ENCODE measurements at places on chromosomes 4 and X.

- DNase-seq: no peak
These were observed 120.4 kb upstream of the STS start for GRCh38 chrX:7027071-7027470.

DNA sequence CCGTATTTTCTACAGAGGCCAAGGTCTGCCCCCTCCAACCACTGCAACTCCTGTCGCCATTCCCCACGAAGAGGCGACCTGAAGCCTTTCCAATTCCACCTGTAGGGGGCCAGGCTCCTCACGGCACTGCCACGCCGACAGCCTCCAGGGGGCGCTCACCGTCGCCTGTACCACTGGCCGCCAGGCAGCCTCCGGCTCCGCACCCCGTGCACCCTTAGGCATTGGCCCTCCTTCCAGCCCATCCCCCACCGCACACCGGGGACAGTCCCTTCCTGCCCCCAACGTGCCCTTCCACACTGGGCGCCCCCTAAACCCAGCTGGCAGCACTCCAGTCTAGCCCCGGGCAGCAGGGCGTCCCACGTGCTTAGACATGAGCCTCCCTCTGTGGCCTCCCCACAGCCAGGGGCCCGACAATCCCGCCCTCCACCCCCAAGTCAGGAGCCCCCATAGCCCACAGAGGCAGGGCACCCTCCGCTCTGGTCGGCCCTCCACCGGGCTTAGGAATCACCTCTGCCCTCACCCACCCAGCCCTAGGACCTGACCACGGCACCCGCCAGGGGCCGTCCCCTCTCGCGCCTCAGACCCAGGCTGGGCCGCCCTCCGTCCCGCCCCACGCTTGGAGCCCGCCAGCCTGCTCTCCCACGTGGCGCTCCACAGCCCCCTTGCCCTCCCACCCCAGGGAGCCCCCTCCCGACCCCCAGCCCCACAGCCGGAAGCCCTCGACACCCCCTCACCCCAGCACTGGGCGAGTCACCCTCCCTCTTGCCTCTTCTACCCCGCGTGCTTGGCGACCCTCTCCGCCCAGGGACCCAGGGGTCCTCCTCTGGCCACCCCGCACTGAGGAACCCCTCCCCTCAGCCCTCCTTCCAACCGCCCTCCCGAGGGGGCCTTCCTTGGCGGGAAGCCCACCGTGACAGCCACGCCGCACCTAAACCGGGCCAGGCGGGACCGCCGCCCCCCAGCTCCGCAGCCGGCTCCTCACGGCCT lies 711 bp downstream of the PNMA6E start:
- DNase-seq: peak; percentile 27

DNA sequence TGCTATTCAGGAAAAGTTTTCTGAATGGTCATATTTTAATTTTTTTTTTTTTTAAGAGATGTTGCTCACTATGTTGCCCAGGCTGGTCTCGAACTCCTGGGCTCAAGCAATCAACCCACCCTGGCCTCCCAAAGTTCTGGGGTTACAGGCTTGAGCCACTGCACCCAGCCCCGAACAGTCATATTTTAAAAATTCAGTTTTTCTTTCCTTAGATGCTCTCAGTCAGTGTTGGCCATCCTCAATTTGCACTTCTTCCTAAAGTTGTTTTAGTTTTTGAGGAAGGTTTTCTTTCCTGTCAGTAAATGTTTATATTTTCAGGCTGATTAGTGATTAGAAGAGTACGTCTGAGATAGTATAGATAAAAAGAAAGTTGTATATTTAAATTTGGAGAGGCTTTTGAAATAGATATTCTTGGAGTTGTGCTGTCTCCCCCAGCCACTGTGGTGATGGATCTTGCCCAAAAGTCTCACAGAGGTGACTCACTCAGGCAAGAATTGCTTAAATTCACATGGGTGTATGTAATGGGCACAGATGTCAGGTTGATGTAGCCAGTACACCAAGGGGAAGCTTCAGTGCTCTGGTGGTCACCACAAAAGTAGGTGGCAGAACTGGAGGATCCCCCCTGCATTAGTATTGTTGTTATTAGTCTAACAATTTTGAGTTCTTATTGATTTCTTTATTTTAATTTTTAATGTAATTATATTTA lies 72.2 kb upstream of the ELOVL6 start:
- peak; percentile 70 for DNase-seq

DNA sequence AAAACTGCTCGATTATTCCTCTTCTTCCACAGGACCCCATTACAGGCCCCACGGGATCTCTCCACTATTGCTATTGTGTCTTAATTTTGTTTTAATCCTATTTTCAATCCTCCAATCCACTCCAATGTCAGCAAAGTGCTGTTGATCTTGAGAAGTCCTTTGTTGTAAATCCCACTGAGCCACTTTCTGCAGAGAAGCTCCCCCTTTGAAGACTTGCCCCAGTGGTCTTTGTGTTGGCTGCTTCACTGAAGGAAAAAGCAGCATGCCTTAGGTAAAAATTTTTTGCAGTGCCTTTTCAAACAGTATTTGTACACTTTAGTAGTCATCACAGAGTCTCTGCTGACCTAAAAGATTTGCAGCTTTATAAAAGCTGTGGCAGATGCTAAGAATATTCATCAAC lies 252.0 kb upstream of the SLC7A11 start:
- DNase-seq: no peak

DNA sequence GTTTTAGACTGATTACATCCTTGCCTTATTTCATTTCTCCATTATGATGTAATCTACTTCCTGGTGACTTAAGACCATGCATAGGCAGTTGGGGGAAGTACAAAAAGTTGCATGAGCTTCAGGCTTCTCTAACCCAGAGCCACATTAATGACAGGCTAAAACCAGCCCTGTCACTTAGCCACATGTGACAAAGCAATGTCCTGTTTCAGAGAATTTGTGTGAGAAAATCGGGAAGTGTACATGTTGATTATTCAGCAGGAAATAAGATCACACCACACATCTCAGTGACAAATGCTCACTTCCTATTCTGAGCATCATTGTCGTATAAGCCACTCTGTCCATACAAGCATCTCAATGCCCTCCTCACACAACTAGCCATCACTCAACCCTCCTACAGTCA lies 98.5 kb upstream of the MAGEB16 start:
- DNase-seq: no peak

GRCh38 chr4:113368056-113368455 lies 318.6 kb downstream of the ANK2 start:
- peak; percentile 28 for DNase-seq

DNA sequence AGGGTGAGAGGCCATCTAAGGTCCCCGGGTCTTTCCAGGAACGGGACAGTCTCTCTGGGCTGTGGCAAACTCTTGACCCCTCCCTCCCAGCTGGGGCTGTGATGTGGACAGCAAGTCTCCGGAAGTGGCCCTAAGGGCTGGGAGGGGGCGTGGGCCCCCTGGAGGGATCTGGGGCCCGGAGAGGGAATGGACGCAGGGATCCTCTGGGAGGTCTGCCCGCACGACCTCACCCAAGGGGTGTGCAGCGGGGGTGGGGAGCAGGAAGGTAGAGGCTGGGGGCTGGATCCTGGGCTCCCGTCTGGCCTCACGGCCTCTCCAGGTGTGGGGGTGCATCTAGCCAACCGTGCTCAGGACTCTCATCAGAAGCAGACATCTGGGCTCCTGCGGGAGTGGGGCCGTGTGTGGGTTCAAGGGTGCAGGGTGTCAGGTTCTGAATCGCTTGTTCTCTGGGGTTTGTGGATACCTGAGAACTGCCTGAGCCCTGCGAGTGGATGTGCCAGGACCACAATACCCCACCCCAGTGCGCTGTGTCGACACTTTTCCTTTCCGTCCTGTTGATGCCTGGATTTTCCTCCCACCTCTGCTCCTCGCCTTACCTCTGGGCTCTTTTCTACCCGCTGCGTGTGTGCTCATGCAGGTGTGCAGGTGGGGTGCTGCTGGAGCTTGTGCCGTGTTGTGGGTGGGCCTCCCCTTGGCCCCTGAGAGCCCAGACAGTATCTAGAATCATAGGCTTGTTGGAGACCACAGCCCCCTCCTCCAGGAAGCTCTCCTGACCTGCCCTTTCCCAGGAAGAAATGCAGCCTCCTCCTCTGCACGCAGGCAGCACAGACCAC lies 915 bp downstream of the CPZ start:
- DNase-seq: no peak

DNA sequence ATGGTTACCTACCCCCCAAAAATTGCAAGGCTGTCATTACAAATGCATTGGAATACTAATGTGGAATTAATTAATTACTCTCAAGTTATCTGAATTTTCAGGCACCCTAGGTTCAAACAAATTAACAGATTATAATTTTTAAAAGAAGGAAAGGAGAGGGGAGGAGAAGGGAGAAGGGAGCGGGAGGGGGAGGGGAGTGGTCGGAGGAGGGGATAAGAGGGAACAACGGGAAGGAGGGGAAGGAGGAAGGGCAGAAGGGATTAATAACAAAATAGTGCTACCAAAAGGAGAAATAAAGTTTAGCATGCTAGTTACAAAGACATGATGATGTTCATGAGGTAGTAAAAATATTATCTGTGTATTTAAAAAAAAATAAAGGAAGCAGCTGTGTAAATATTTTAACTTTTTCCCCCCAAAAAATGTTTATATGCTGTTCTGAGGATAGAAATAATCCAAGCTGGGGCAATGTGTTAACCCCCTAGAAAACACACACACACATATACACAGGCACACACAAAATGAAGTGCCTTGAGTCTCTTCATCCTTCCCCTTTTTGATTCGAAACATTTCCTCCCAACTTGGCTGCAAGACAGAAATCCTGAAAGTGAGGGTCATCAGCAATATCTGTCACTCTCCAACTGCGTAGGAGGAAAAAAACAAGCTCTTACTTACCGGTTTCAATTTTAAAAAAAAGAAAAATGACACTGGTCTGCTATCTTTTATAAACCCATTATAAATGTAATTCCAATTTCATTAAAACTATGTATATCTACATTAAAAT lies 58.8 kb downstream of the PPP3CA start:
- DNase-seq: no peak

DNA sequence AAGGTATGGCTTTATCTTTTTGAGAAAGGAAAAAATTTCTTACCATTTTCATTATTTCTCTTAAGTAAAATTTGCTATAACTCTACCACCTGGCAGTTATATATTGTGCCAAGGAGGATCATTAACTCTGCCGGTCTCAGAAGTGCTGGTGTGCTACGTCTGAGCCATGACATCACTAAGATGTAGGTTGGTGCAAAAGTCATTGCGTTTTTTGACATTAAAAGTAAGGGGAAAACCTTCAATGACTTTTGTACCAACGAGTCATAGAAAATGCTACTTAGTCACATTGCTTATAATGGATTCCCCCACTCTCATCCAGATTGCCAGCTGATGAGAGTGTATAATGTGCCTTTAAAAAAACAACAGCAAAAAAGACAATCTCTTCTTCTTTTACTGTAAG lies 569.1 kb upstream of the GALNT7 start:
- DNase-seq: no peak

GRCh38 chr4:149823769-149824221 lies 8.2 kb upstream of the IQCM start:
- DNase-seq: peak; percentile 67

- no peak for DNase-seq
These were observed 803.9 kb upstream of the PCDH10 start for GRCh38 chr4:132344924-132345828.

DNA sequence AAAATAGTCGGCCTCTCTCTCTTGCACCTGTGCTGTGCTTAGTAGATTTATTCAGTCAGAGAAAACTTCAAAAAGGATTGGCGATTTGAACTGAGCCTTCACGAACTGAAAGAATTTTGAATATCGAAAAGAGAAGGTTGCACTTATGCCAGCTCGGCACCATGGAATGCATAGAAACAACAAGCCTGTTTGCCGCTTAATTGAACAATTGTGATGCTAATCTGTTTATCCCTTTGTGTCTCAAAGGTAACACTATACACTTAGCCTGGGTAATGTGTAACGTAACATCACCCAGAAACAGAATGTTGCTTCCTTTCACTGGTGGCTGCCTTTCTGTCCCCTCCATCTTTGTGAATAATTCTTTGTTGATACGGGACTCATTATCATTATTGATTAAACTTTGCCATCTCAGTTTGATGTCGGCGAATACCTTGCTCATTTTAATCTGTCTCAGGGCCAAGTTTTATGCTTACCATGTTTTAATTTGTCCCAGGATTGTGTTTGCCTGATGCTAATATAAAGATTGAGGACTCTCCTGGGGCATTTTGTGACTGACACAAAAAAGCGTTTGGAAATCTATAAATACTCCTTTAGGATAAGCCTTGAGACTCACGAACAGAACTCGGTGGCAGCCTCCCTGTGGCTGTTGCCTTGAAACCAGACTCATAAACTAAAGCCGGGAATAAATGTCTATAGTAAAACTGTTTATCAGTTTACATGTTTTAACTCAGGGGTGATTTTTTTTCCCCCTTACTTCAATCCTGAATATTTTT lies 400.5 kb downstream of the RAPGEF2 start:
- no peak for DNase-seq

- peak; percentile 23 for DNase-seq
These were observed 13.7 kb upstream of the KLHL5 start for GRCh38 chr4:39048311-39048710.

DNA sequence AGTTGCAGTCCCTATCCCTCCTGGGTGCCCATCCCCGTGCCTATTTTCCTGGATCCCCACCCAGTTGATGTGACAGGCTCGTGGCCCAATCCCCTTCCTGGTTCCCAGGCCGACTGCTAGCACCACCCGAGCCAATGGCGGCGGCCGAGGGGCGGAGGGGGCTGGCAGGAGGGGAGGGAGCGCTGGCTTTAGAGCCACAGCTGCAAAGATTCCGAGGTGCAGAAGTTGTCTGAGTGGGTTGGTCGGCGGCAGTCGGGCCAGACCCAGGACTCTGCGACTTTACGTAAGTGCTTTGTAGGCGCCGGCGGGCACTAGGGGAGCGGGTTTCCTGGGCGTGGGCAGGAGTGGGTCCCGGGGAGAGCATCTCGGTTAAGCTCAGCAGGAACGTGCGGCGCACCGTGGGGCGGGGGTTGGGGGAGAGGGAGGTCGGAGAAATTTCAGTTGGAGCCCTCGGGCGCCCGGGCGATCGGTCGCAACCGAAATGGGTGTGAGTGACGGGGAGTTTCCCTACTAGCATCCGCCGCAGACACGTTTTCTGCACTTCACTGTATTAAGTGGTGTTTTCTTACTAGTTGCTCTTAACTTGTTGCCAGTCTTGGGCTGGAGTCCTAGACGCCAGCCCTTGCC lies at the start of gene PLS3:
Gene PLS3 (plus strand): TSS at position 197 of the 627 bp plus-strand sequence. CDS start 49,077 bp downstream, outside the sequence.
- DNase-seq: peak; percentile 89

DNA sequence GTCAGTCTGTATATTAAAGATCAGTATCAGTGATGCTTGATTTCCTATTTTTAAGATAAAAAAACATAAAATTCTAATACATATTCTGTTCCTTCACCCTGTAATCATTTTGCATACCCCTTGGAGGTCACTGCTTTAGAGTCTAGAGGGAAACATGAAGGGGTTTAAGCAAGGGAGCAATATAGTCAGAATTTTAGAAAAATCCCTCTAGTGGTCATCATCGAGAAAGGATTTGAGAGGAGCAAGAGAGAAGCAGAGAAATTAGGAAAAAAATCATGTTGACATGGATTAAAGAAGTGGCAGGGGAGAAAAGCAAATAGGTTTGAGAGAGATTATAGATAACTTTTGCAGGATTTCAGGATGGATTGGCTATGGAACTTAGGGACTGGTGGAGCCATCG lies 11.1 kb downstream of the APEX2 start:
- DNase-seq: peak; percentile 1

- DNase-seq: no peak
These were observed 188.3 kb upstream of the NUDT6 start for GRCh38 chr4:123110685-123111084.

- DNase-seq: peak; percentile 28
These were observed 863 bp upstream of the RAB33A start for GRCh38 chrX:130170752-130171445.

GRCh38 chr4:151418385-151418784 lies 9.4 kb downstream of the FHIP1A start:
- DNase-seq: peak; percentile 81

Data from mesenchymal stem cell (in vitro differentiated cells and primary cell).